ENCODE measurements at places on chromosomes 7 and 10. TPM values are rescaled to one million over a fixed set of nuclear protein-coding genes. Genes with fewer than 3 reads are reported as not detected.

DNA sequence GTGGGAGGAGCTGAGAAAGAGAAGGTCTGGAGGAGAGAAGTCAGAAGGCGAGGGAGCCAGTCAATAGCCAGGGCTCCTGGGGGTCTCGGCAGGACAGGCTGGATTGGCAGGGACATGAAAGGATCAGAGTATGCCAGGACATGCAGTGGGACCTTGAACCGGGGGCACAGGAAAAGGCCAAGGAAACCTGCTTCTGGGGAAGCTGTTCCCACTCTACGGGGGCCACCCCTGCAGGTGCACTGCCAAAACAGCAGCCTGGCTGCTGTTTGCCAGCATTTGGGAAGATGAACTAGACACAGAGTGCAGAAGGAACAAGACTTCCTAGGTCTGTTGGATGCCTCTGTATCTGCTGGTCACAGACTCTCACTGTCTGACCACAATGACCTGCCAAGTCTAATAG lies 194.9 kb upstream of the PRSS58 start:
- H3K4me1 ChIP-seq: no peaks in the 10 kb centered on the region
- H3K27me3 ChIP-seq: no peaks in the 10 kb centered on the region
- no peaks in the 10 kb centered on the region for H3K36me3 ChIP-seq
- H3K4me3 ChIP-seq: no peak overlapping the region
- DNase-seq: no peak
- no peak overlapping the region for H3K27ac ChIP-seq

GRCh38 chr10:73906524-73907447 lies 4.1 kb upstream of the PLAU start:
- DNase-seq: peak; percentile 57
- H3K27ac ChIP-seq: peak overlapping the region; percentile 75
- peaks cover 59% of the 10 kb centered on the region for H3K4me1 ChIP-seq
- H3K36me3 ChIP-seq: no peaks in the 10 kb centered on the region

ZNF680 gene
- total RNA-seq: 7.6 TPM

DNA sequence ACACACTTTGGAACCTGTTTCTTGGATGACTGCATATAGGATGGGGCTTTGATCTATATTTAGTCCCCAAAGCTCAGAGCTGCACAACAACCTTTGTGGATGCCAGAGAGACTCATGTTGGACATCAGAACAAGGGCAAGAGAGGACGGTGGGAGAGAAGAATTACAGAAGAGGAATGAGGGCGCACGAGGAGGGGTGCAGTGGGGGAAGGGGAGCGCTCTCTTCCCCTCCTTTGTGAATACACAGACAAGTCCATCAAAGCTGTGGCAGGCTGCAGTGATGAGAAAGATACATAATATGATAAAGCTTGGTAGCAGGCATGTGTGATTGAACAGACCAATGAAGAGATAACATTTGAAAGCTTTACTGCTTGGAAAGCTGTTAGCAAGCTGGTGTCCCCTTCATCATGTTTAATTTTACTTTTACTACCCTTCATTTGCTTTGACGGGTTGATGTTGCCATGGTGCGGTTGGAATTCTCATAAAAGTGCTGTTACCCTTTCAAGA lies 857.8 kb downstream of the KCNMA1 start:
- no peaks in the 10 kb centered on the region for H3K27me3 ChIP-seq
- no peak overlapping the region for H3K27ac ChIP-seq
- no peaks in the 10 kb centered on the region for H3K4me1 ChIP-seq
- no peak overlapping the region for H3K4me3 ChIP-seq
- no peaks in the 10 kb centered on the region for H3K36me3 ChIP-seq
- no peak for DNase-seq

DNA sequence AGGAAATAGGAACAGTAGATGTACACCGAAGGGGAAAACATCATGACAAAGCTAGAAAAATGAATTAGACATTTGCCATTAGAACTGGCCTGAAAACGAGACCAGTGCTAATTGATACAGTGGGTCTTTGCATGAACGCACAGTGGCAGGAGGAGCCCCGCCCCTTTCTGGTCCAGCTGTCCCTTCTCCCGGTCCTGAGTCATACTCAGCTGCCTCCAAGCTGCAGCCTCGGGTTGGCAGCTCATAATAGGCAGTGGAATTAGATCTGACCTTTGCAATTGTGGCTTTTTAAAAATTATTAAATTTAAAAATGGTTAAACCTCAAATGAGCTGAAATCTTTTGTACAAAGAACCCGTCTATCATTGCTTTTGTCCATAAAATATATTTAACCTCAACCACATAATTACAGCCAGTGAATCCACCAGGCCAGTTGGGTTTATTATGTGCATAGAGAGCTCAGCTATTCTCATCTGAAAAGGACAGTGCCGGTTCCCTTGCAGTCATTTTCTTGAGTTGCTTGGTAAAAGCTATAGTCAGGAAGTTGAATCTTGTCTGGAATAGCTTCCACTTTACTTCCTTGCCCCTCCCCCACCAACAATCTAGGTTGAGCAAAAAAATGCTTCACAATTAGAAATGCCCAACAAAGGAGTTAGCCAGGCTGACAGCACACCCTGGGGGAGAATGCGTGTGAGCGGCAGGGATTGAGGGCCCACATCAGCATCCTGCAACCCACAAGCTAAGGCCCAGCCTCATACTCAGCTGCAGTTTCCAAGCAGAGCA lies 147.1 kb downstream of the BUB3 start:
- H3K4me3 ChIP-seq: no peak overlapping the region
- H3K4me1 ChIP-seq: no peaks in the 10 kb centered on the region
- H3K27ac ChIP-seq: no peak overlapping the region
- H3K27me3 ChIP-seq: no peaks in the 10 kb centered on the region
- DNase-seq: no peak
